Stimulated activated naive CD4-positive, alpha-beta T cell treated with Interleukin-2 at 50 U/mL for 16 hours (primary cell): ENCODE measurements at places on chromosomes 7 and 10.
A peak's percentile ranks its signal among the peaks of the same experiment; 100 is the strongest.

DNA sequence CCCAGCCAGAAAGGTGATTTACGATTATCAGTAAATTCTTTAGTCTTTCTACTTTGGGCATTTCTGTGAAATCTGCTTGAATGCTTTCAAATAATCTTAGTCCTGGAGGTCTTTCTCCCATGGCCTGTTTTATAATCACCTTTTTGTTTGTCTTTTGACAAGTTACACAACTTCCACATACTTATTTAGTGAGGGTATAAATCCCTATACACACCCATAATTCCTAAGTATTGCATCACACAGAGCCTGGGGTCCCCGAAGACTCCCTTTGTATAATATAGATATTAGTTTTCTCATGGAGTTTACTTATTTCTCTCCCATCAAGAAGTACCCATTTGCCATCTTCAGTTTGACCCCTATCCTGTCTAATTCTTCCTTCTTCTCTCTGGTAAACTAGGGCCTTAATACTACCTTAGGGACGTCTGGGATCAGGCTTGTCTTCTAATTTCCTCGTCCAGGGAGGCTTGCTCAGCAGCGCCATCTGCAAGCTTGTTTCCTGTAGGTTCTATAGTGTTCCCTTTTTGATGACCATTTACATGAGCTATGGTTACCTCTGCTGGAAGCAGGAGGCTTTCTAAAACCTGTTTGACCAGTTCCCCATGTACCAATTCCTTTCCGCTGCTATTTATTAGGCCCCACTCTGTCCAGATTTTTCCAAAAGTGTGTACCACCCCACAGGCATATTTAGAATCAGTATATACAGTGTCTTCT lies 8.1 kb downstream of the DNAH11 start:
- no peak for DNase-seq

GRCh38 chr10:74244097-74244685 lies 93.2 kb downstream of the ADK start:
- no peak for DNase-seq

DNA sequence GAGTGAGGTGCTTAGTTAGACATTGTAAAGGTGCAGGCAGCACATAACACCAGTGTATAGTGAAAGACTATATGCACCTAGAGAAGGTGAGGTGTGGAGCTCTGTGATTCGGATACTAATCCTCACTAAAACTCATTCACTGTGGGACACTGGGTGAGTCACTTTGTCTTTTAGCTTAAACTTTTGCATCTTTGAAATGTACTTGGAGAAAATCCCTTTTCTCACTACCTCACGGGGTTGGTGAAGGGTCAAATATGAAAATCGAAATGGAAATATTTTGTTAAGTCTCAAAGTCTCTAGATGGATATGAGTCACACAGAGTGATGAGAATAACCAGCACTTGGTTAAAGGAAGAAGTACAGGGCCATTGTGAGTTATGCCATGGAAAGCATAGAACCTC lies 38.0 kb downstream of the MDFIC start:
- no peak for DNase-seq

DNA sequence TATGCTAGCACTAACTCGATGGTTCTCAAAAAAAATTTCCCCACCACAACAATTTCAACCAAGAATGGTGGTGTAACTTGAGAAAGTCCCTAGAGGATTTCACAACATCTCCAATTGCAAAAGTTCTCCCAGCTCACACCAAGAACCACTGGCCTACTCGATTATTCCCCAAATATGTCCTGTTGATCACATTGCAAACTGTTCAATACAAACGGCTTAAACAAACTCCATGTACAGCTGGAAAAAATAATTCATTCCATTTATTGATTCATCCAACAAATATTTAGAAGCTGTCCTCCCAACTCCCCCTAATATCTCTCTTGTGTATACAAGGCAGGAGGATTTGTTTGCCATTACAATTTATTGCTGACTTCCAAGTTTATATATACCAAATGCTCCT lies 19.1 kb downstream of the TMEM176B start:
- no peak for DNase-seq

GRCh38 chr10:102230861-102231356 lies 4.8 kb downstream of the ELOVL3 start:
- peak; percentile 28 for DNase-seq
